ENCODE measurements at places on chromosomes 11 and 22.

GRCh38 chr11:104895634-104896033 is 2.6 kb downstream of the CASP12 start:
- no peak for DNase-seq

- DNase-seq: no peak
These were observed 44.9 kb downstream of the OR4C46 start for GRCh38 chr11:54558919-54559318.

GRCh38 chr22:44276706-44277356 is 35.9 kb downstream of the SHISAL1 start:
- no peak for DNase-seq

- DNase-seq: no peak
These were observed 26.9 kb downstream of the POLR3H start for GRCh38 chr22:41517172-41518047.

- no peak for DNase-seq
These were observed 12.9 kb upstream of the OAF start for GRCh38 chr11:120197977-120198376.

DNA sequence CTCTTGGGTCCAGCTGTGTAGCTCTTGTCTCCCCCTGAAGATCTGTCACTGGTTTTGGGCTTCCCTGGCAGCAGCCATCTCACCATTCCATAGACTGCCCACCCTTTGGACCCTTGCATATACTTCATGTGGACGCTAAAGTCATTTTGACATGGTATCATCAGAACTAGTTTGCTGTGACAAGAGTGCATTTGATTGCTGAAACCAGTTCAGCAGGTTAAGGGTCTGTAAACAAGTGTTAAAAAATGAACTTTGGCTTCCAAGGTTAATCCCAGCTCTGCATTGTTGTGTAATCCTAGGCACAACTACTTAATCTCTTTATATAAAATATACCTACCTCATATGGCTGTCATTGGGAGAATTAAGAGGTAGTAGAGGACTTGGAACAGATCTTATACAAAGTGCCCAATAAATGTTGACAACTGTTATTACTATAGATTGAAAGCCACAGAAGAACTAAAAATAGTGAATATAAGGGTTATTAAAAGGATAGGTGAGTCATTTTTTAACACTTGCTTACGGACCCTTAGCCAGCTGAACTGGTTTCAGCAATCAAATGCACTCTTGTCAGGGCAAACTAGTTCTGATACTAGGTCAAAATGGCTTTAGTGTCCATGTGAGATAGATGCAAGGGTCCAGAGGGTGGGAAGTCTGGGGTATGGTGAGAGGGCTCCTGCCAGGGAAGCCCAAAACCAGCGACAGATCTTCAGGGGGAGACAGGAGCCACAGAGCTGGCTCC is 29.4 kb downstream of the CCDC90B start:
- no peak for DNase-seq

- no peak for DNase-seq
These were observed 1.9 kb upstream of the ZBTB16 start for GRCh38 chr11:114057605-114058004.
